ENCODE measurements at places on chromosomes 2 and 18.

- no peak for DNase-seq
Measured at GRCh38 chr2:126652323-126652891, 3.6 kb upstream of the GYPC start.

DNA sequence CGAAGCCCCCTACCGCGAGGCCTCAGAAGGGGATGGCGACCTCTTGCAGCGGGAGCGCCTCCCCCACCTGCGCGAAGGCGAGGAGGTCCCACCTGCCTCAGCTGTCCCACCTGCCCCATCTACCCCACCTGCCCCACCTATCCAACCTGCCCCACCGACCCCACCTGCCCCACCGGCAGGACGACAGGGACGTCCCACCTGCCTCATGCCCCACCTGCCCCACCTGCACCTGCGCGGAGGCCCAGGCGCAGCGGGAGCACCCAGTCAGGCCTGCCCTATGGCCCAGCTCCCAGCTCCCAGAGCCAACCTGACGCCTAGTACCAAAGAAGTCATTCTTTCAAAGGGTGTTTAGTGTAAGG, 489.1 kb upstream of the SMIM21 start:
- DNase-seq: no peak

- no peak for DNase-seq
Measured at GRCh38 chr2:177335917-177336450, 56.6 kb upstream of the AGPS start.

- DNase-seq: no peak
Measured at GRCh38 chr18:72102412-72102811, 441.7 kb downstream of the CBLN2 start.

DNA sequence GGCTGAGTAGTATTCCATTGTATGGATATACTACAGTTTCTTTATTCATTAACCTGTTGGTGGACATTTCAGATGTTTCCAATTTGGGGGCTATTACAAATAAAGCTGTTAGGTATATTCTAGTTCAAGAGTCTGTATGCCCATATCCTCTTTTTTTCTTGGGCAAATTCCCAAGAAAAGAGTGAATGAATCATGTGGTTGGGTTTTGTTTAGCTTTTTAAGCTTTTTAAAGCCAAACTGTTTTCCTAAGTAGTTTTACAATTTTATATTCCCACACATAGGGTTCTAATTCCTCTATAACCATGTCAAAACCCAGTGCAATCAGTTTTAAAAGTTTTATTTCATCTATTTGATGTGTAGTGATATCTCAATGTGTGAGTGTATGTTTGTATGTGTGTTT, 44.9 kb upstream of the BAZ2B start:
- no peak for DNase-seq

DNA sequence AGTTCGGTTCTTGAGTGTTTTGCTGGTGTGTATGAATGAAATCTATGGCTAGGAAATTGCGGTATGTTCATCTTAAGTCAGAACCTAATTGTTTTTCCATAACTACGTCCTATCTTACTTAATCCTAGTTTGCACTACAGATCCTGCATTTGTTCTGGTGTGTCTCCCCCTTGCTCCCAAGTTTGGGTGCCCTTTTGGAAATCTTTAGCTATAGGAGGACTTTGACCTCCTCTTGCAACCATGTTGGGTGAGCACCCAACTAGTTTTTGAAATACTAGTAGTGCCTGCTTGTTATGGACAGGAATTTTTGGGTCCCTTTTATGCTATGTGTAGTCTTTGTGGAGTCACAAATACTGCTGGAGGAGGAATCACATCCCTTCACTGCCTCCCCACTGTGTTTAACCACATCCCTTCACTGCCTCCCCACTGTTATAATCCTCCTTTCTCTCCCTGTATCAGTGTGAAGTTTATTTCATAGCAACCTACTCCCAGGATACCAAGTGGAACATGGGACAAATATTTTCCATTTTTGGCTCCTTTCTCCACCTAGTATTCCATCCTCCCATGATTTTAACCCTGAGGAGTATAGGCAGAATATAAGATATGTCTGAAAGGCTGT, 26.3 kb upstream of the COBLL1 start:
- DNase-seq: no peak

GRCh38 chr18:47801817-47802216, 128.6 kb downstream of the SMAD2 start:
- DNase-seq: no peak

DNA sequence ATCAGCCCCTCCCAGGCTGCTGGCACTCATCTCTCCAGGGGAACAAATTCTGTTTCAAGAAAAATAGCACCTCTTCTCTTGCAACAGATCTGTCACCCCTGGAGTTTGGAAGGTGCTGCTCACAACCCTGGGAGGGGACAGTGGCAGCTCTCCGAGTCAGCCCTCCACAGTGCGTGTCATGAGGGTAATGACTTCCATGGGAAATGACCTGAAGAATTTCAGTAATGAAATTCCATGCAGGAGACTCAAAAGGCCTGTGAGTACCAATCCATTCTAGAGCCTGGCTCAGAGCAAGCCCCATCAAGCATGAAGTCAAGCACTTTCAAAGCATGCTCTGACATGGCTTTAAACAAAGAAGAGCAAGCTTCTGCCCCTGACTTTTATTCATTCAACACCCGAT, 276.3 kb upstream of the PARD3B start:
- DNase-seq: no peak

DNA sequence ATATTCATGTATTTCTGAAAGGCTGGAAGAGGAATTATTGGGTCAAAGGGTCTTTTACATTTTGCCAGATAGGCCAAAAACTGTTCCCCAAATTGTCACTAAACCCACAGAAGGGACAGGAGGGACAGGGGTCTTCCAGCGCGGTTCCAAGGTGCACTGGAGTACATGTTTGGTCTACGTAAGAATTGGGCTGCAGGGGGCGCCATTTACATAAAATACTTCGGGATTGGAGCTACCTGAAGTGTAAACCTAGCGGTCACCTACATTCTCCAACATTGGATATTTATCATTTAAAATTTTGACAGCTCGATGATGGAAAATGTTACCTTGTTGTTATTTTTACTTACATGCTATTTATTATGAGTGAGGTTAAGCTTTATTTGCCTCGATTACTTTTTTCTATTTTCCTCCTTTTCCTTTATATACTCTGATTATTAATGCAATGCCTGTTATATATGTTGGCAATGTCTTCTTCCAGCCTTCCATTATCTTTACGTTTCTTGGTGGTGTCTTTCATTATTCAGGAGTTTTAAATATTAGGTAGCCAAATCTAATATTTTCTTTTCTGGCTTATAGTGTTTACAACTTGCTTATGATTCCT, 43.0 kb upstream of the RAB6C start:
- DNase-seq: no peak

DNA sequence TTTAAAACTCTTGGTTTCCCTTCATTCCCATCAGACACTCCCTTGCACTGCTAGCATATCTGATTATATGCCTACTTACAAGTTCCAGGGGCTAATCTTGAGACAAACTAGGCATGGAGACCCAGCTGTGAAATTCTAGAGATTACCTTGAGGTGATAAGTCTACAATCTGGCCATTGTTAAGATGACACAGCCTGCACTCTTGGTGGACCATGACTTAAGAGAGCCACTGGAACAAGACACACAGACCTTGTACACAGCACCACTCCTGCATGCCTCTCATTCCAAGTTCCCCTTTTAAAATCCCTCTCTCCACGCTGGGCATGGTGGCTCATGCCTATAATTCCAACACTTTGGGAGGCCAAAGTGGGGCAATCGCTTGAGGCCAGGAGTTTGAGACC, 387.2 kb upstream of the DCC start:
- DNase-seq: no peak

GRCh38 chr2:177708106-177708505, 315.5 kb downstream of the AGPS start:
- no peak for DNase-seq

- DNase-seq: no peak
Measured at GRCh38 chr2:10096641-10097040, 16.4 kb upstream of the CYS1 start.

GRCh38 chr18:60984510-60984909, 348.7 kb upstream of the CDH20 start:
- no peak for DNase-seq

DNA sequence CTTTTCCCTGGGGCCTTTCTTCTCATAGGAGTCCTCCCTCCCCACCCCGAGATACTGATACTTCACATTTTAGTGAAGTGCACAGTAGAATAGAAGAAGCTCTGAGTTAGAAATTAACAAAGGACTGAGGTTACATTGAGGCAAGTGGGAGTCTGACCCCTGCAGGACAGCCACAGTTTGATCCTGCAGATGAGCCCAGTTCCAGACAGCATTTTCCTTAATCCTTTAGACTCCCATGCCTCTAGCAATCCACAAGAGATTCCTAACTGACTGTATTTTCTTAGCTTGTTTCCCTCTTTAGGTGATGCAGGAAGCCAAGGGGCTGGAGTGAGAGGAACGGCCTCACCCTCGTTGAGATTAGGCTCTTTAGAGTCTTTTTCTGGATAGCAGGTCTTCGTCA, 204.0 kb downstream of the CYRIA start:
- no peak for DNase-seq

DNA sequence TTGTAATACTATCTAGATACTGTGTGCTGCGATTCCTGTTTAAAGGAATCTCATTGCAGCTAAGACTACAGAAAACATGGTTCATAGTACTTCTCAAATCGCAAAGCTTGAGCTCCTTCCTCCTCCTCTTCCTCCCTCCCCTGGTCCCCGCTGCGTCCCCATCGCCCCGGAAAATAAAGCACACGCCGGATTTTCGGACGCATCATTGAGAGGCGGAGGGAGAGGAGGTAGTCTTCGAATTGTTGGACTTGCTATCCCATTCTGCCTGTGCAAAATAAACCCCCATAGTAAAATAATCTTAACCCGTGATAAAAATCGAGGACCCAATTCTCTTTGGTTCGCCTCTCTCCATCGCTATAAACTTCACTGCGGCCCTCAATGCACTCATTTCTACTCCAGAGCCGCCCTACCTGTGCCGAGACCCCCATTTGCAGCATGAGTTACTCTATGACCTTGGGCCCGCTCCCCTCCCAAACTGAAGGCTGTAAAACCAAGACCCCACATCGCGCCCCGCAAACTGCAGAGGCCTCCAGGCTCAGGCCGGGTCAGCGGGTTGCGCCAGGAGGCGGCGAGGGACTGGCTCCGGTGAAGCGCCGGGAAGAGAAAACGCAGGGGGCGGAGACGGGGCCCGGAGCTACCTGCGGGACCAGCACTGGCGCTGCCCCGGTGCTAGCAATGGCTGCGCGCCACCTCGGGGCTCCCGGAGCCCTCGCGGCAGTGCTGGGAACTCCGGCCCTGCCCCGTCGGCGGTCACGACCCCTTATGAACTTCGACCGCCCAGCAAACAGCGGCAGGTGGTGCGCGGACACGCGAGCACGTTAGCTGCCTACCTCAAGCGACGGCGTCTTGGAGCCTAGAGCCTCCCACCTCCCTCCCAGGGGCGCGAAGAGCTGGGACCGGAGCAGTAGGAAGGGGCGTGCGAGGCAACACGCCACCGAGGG, 649 bp downstream of the ESCO1 start:
- DNase-seq: no peak

GRCh38 chr18:7096838-7097237, 20.8 kb downstream of the LAMA1 start:
- DNase-seq: no peak

- no peak for DNase-seq
Measured at GRCh38 chr2:197179744-197180498, 130.7 kb downstream of the ANKRD44 start.

DNA sequence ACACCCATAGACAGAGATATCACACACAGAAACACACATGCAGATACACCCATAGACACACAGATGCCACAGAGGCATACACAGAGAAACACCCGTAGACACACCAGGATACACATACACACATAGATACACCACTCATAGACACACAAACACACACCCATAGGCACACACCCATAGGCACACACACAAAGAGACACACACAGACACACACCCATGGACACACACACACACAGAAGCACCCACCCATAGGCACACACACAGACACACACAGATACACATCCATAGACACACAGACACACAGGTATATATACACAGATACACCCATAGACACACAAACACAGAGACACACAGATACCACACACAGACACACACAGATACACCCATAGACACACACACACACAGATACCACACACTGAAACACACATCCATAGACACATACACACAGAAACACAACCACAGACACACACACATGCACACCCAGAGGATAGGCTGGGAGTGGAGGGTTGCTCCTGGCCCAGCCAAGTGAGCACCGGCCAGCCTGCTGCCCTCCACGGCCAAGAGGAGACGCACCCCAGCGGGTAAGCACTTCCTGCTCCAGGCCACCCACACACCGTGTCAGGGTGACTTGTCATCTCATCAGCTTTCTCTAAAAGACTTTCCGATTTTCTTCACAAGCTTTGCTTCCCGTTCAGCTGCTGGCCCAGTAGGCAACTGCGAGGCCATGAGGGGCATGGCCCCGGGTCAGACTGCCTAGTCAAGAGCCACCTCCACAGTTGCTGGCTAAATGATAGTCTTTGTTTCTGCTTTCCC, 14.1 kb upstream of the CNNM3 start:
- DNase-seq: no peak

Measured in SK-N-MC (cell line).